ENCODE measurements at places on chromosomes 11 and 22.

DNA sequence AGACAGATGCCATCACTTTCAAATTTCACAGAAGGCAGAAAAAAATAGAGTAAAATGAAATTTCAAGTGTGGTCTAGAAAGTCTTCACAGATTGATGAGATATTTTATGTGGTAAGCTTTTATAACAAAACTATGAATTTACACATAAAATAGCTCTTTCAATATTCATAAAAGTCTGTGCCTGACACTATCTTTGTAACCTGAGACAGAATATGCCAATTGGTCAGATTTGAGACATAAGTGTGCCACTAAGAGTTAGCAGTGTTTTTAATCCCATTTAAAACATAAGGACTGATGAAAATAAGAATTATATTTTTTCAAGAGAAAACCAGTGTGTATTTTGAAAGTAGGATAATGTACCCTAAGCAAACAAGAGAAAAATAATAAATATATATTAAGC is 769.5 kb upstream of the LUZP2 start:
- no peak for DNase-seq

DNA sequence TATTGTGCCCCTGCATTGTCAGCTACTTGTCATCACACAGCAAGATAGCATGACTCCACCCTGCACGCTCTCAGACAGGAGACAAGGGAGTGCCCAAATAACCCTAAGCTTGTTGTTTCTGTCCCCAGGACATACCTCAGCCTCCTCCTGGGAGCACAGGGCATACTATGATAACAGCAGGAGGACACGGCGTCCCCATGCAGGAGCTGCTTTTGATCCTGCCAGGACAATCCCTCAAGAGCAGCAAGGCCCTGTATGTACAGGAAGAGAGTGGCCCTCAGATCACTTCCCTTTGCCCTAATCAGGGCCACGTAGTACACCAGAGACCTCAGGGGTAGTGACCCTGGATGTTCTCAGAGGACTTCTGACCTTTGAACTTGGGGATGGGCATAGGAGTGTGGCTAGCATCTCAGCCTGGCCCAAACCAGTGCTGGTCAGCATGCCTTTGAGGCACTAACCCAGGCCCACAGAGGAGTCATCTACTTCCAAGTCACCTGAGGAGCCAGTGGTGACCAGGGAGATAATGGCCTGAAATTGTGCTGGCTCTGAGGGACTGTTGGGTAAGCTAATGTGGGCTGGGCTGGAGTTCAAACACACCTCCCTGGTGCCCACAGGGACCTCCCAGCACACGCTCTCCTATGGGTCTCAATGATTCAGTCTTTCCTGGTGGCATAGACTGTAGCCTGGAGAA is 9.2 kb downstream of the APOA4 start:
- no peak for DNase-seq

- DNase-seq: no peak
Measured at GRCh38 chr22:28819253-28820096, 19.1 kb upstream of the XBP1 start.

DNA sequence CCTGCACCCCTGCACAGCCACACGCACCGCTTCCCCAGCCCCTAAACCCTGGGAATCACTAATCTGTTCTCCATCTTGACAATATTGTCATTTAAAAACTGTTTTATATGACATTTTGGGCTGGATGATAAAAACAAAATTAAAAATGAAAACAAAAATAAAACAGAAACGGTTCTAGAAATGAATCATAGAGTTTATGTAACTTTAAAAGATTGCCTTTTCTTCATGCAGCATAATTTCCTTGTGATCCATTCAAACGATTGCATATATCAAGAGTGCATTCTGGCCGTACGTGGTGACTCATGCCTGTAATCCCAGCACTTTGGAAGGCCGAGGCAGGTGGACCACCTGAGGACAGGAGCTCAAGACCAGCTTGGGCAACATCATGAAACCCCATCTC is 6.6 kb upstream of the FAM118A start:
- no peak for DNase-seq

DNA sequence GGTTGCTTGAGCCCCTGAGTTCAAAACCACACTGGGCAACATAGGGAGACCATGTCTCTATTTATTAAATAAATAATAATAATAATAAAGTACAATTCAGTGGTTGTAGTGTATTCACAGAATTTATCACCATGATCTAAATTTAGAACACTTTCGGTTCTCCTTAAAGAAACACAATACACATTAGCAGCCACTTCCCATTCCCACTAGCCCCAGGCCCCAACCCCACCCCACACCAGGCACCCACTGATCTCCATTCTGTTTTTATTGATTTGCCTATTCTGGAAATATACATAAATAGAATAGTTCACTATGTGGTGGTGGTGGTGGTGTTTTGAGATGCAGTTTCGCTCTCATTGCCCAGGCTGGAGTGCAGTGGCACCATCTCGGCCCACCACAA is 45.7 kb downstream of the BCL2L13 start:
- no peak for DNase-seq

DNA sequence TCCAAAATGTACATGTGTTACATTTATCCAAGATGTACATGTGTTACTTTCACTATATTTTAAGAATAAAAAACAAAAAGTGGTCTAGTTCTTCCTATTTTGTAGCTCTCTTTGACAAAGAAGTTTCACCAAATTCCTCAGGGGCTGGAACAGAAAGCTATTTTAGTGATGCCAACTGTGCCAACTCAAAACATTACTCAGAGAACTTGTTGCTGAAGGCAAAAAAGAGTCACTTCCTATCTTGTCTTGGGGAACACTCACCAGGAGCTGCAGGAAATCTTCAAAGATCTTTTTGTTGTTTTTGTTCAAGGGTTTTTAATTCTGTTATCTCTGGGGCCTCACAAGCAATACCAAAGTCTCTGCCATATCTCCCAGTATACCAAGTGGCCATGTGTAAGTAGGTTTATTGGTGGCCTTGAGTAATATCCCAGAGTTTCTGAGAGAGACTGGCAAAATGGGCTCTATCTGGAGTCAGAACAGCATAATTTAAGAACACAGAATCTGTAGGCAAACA is 13.6 kb upstream of the EED start:
- peak; percentile 34 for DNase-seq

- no peak for DNase-seq
Measured at GRCh38 chr11:130778705-130779104, 137.6 kb downstream of the SNX19 start.

GRCh38 chr11:127252321-127252720 is 251.8 kb upstream of the KIRREL3 start:
- DNase-seq: no peak

DNA sequence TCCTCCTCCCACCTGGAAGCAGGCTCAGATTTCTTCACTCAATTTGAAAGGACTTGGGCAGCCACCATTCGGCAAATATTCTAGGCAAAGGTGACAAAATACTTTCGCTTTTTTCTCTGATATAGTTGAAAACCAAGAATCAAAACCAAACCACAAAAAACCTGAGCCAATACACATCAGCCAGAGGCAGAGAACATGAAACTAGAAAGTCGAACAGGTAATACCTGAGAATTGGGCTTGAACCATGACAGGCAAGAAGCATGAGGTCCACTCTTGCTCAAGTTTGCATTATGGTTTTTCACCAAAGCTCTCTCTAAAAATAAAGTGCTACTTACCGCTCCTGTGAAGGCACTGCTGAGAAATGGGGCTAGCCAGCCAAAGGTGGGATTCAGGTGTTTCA is 26.2 kb upstream of the LDLRAD3 start:
- DNase-seq: no peak

DNA sequence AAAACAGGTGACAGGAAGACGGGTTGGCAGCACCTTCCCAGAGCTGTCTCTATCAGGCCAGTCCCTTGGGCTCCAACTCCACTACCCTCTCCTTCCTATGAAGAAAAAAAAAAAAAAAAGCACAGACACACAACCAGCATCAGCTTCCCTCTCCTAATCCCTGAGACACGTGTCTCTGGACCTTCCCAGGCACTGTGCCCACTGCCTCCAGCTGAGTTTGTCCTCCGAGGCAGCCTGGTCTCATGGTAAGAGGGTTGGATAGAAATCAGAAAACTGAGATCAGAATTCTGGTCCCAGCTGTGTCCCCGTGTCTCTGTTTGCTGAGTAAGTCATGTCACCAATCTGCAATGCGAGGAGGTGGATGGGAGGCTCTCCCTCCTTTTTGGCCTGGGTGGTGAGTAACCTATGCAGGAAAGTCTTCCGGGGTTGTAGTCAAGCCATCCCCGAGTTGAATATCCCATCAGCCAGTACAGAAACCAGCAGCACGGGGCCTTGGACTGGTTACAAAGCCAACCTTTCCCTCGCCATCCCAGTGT is 193.7 kb upstream of the TBCEL start:
- no peak for DNase-seq

- no peak for DNase-seq
Measured at GRCh38 chr11:35539256-35539655, 13.8 kb upstream of the PAMR1 start.

- DNase-seq: peak; percentile 94
Measured at GRCh38 chr22:29387921-29388758, at the start of gene AP1B1. Gene AP1B1, minus strand, starts transcription at chr22:29388570. Its CDS starts 21,327 bp downstream, at chr22:29367243.

DNA sequence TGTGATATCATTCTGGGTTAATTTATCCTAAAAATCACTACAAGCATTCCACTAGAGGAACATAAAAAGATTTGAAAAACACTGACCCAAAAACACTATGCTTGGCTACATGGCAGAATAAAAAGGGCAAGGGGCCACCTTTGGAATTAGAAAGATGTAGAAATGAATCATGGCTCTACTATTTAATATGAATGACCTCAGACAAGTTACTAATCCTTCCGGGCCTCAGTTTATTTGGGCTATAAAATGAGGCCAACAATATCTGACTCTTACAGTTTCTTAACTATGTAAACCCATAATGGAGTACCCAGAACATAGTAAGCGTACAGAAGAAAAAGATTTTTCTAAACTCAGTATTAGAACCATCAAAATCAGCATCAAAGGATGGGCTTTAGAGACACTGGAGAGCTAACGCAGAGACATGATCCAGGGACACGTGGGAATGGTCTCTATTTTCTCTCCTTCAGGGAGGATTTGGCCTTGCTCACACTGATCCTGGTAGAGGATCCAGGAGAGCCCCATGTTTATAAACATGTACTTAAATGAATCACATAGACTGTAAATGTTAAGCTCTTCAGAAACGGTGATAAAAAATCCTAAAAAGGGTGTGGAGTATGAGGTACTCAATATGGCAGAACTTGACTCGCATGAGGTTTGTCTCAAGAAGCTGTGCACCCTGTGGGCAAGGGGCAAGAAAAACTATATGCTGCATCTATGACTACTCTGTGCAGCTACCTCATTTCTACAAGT is 288.4 kb upstream of the PITPNB start:
- DNase-seq: peak; percentile 80

DNA sequence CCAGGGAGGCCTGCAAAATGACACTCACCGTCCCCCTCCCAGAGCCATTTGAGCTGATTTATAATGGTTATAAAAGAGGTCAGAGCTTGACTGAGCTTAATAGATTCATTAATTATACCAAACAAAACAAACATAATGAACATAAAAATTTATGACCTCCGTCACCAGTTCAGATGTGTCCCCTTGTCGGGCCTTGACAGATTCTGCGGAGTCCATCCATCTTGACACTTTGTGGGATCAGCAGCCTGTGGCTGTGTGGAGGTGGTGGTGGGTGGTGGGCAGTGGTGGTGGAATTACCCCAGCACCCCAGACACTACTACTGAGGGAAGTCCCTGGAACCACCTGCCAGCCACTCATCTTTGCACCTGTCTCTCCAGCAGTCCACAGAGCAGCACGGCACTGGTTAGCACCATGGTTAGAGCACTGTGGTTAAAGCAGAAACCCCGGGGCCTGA is 83.5 kb downstream of the DSCAML1 start:
- DNase-seq: no peak

DNA sequence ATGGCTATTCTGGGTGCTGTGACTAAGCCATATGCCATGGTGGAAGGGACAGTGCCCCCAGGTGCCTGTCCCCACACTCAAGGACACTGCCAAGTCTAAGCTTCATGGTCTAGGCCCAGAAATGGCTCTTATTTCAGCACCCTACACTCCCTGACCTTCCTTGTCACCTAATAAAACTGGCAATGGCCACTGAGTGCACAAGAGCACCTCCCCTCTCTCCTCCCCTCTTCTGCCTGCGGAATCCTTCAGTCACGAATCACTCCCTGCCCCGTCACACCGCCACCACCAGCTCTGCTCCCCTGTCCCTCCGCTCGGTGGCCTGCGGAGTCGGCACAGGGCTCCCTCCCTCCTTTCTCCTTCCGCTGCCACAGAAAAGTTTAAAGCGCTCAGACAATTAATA is 19.0 kb upstream of the LMO1 start:
- no peak for DNase-seq

DNA sequence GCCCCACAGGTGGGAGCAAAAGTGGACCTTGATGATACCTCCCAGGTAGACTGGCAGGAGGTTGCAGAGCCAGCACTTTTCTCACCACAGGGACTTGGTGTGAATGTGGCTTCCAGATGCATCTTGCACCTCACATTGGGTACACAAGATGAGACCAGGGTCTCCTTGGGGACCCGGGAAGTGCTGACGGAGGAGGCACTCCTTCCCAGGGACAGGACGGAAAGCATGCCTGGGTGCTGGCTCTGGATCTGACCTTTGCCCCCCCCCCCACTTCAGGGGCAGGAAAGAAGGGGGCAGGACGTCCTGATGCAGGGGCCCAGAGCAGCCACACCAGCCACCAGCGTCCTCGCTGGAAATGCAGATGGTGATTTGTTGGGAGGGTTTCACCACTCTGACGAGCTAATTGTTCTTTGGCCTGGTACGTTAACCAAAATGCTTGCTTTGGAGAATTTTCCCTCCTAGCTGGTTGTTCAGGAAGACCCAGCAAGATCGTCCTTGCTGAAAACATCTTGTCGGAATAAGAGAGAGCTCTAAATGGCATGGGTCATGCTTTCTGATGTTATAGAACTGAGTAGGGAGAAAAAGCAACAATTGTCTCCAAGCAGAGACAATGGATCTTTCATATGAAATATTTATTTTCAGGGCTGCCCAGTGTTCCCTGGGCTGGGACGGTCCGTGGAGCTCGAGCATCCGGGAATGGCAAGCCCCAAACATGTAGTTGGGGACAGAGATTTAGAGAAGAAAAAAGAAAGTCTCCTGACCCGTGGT is 74.4 kb upstream of the PPARA start:
- peak; percentile 38 for DNase-seq

GRCh38 chr11:1117992-1118391 is 39.8 kb upstream of the MUC5AC start:
- no peak for DNase-seq

GRCh38 chr11:64659417-64660144 is 63.4 kb downstream of the NRXN2 start:
- peak; percentile 98 for DNase-seq
